ENCODE measurements at places on chromosomes 3 and 15.

- no peak for DNase-seq
Observed at GRCh38 chr3:65052101-65052500, 364.3 kb upstream of the ADAMTS9 start.

DNA sequence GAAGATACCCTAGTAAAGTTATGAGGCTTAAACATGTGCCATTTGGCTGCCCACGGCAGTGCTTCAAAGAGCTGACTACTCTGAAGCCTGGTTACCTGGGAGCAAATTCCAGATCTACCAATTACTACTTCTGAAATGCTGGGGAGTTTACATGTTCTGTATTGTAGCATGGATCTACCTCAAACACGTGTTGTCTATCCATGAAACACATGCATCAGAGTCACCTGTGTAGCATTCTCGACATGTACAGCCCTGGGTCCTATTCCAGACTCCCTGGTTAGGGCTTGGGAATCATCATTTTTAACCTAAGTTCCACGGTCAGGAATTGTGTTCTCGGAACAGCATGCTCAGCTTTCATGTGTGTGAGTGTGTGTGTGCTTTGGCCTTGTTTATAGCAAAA, 599.3 kb upstream of the MDFIC2 start:
- no peak for DNase-seq

DNA sequence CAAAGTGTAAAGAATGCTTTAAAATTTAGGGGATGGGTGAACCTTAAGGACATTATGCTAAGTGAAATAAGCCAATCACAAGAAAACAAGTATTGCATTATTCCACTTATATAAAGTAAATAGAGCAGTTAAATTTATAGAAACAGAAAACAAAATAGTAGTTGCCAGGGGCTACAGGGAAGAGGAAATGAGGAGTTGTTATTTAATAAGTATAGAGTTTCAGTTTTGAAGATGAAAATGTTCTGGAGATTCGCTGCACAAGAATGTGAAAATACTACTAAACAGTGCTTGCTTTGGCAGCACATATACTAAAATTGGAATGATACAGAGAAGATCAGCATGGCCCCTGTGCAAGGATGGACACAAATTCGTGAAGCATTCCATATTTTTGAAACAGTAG, 32.0 kb downstream of the DNAH12 start:
- DNase-seq: no peak

GRCh38 chr3:126512916-126513650, 4.5 kb downstream of the UROC1 start:
- no peak for DNase-seq

DNA sequence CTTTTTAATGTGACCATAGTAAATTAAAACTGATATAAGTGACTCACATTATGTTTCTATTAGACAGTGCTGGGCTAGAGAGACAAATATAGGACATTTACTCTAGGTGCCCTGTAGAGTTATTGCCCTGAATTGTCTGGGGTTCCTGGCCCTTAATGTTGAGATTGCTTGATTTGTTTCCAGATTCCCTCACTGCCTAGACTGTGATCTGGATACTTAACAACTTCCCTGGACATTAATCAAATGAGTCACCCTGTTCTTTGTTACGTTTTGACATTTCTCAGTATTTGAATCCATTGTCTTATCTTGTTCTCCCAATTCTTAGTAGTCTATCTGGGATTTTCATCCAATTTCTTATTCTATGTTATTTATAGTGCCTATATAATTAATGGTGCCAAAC, 65.8 kb downstream of the DTWD1 start:
- no peak for DNase-seq

- DNase-seq: peak; percentile 41
Observed at GRCh38 chr3:186185194-186185787, 76.4 kb upstream of the ETV5 start.

- no peak for DNase-seq
Observed at GRCh38 chr3:58218904-58219303, 8.1 kb upstream of the DNASE1L3 start.

GRCh38 chr15:25065286-25065685, 110.5 kb downstream of the SNRPN start:
- no peak for DNase-seq

GRCh38 chr3:176994393-176994792, 202.9 kb downstream of the TBL1XR1 start:
- DNase-seq: no peak

GRCh38 chr3:102741105-102741504, 306.3 kb downstream of the ZPLD1 start:
- DNase-seq: no peak

DNA sequence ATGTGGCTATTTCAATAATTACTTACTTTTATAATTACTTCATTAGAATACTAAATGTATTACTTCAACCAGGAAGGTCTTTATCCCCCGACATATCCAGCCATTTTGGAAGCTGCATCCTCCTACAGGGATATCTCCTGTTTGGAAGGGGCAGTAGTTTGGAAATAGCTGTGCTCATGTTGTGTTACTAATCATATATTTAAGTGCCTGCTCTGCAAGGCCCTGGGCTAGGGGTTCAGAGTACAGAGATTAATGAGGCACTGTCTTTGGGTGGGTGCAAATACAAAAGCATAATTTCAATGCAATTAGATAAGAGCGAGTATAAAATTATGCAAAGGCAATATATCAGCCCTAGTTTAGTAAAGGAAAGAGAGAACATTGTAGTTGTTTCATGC, 146.3 kb upstream of the RARB start:
- no peak for DNase-seq

- DNase-seq: peak; percentile 50
Observed at GRCh38 chr3:183591881-183592521, 36.5 kb upstream of the KLHL6 start.

DNA sequence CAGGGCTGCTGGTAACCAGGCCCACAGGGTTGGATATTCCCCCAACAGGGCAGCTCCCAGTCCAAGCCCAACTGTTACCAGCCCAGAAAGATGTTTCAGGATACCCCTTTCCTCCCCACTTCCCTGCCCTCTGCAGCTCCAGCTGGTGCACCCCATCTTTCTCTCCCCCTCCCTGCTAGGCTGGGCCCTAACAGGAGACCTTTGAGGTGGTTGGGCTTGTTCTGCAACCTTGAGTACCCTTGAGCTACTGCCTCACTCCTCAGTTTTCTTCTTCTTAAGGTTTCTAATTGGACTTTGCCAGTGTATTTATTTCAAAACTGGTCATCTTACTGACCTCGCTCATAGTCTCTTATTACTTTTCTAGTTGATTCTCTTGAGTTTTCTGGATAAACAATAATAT, 16.9 kb upstream of the INSYN1 start:
- DNase-seq: no peak

- no peak for DNase-seq
Observed at GRCh38 chr3:50523279-50523811, 19.9 kb upstream of the CACNA2D2 start.

- DNase-seq: no peak
Observed at GRCh38 chr3:175741951-175742350, 882.8 kb downstream of the NAALADL2 start.

- no peak for DNase-seq
Observed at GRCh38 chr15:78265752-78266224, 1.4 kb downstream of the DNAJA4 start.

- DNase-seq: no peak
Observed at GRCh38 chr3:141528800-141529199, 42.0 kb downstream of the RASA2 start.

GRCh38 chr15:29788433-29789034, 33.7 kb downstream of the TJP1 start:
- DNase-seq: no peak

GRCh38 chr3:186965141-186965879, 35.0 kb downstream of the ST6GAL1 start:
- no peak for DNase-seq

DNA sequence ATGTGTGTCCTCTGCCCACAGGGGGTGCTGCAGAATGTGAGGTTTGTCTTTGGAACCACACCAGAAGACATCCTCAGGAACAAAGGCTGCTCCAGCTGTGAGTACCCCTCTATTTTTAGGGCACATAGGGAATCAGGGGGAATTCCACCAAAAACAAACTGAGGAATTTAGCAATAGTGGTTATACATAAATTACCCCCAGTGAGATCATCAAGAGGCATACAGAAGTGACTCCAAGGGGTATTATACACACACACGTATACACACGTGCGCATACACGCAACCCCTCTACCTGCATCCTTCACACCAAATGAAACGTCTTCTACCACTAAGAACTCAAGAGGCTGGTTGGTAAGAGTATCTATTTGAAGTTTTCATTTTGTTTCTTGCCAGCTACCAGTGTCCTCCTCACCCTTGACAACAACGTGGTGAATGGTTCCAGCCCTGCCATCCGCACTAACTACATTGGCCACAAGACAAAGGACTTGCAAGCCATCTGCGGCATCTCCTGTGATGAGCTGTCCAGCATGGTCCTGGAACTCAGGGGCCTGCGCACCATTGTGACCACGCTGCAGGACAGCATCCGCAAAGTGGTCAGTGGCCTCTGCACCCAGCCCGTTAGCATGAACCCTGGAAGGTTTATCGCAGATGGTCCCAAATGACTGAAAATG, 2.9 kb downstream of the THBS1 start:
- peak; percentile 31 for DNase-seq

- no peak for DNase-seq
Observed at GRCh38 chr15:81894061-81894460, 151.8 kb downstream of the MEX3B start.

- DNase-seq: no peak
Observed at GRCh38 chr3:40780925-40781406, 256.2 kb downstream of the ZNF621 start.

DNA sequence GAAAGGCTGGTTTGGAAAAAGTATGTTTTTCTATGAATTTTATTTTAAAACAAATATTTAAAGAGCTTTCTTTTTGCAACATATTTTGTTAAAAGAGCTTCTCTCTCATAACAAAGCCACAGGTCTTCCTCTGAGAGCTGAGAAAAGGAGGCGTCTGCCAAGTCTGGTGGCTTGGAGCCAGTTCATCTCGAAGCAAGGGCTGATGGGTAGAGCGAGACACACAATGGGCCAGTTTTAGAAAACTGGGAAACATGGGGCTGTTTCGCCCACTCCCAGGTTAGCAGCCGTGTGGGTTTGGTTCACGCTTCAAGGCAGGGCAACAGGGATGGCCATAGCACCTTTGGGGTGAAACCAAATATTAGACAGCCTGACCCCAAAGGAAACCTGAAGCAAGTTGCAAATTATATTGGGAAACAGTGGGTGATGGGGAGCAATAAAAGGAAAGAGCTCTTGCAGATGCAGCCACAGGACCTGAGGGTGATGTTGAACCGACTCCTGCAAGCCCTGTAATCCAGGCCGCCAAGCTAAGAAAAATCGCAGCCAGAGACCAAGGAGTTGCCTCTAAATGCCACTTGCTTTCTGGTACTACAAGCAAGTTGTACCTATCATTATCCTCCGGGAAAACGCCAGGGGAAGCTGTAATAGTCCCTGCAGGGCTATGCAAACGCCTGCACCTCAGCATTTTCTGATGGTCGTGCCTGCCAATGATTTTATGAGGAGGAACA, 88.4 kb upstream of the GALNT15 start:
- DNase-seq: no peak

DNA sequence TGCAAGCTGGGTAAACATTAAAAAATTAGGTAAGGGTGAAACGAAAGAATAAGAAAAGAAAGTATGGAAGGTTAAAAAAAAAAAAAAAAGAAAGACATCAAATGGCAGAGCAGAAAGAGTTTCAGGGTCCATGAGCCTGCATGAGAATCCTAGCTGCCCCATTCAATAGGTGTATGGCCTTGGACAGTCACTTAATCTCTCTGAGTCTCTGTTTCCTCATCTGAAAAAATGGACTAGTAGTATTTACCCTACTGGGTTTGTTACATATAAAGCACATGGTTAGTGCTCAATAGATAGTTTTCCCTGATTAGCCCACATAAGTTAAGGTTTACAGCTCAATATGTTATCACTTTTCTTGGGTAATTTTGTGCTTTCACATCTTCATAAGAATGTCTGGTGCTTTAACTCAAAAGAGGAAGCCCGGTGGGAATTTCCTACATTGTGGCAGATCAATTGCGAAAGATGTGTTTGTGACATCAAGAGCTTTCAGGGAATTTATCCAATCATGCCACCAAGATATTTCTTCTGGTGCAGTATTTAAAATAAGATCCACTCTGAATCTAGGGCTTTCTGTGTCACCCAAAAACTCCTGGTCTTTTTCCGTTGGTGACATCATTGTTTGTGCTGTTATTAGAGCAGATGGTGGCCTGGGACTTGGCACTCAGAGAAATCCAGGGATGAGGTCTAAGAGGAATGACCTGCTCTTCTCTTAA, 57.2 kb upstream of the UBE2E1 start:
- DNase-seq: peak; percentile 35

DNA sequence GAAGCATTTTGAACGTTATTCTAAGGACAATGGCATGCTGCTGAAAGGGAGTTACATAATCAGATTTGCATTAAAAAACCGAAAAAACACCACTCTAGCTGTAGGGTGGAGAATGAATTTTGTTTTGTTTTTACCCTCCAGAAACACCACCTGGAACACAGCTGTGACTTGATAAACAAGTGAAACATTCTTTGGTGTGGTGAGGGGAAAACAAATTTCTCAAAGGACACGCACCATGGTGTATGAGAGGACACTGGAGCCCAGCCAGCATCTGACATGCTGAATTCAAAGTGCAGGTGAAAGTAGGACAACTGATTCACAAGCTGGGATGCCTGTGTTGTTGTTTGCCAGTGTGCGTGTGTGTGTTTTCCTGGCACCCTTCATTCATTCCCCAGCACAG, 554.5 kb upstream of the TBL1XR1 start:
- DNase-seq: no peak

DNA sequence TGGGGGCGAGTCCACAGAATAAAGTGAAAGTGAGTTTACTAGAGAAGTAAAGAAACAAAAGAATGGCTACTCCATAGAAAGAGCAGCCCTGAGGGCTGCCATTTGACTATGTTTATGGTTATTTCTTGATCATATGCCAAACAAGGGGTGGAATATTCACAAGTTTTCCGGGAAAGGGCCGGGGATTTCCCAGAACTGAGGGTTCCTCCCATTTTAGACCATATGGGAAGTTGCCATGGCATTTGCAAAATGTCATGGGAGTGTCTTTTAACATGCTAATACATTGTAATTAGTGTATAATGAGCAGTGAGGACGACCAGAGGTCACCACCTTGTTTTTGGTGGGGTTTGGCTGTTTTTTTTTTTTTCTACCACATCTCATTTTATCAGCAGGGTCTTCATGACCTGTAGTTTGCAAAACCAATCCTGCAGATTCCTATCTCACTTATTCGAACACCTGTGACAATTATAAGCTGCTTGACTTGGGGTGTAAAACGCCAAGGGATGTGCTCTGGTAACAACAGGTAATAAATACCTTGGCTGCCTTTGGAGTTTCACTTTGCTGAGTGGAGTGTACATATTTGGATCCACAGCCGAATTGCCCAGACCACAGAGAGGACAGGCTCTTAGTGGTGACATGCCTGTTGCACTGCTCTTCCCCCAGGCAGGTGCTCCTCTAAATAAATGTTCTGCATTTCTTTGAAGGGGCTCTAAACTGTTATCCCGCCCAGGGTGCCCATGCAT, 43.6 kb downstream of the C2CD4B start:
- peak; percentile 10 for DNase-seq

DNA sequence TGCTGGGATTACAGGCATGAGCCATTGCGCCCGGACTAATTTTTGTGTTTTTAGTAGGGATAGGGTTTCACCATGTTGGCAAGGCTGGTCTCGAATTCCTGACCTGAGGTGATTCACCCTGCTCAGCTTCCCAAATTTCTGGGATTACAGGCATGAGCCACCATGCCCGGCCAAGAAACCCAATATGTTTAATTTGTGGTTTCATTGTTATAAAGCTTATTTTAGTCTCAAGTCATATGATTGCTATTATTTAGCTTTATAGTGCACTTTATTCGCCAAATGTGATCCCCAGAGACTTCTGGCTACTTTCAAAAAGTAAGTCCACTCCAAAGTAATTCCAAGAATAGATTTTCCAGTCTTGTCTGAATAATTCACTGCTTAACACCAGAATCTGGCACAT, 19.3 kb upstream of the SLC4A7 start:
- DNase-seq: no peak

- no peak for DNase-seq
Observed at GRCh38 chr15:33360886-33361285, 50.1 kb downstream of the RYR3 start.

Measured in CD4-positive, alpha-beta T cell treated with Interleukin-12 subunit alpha and Interleukin-12 subunit beta, for 1 hour (primary cell).